ENCODE measurements at places on chromosomes 4 and X.

- no peak for DNase-seq
Observed at GRCh38 chrX:110796407-110796697, 735 bp upstream of the CHRDL1 start.

GRCh38 chrX:104122829-104123228 lies 10.5 kb downstream of the ZCCHC18 start:
- no peak for DNase-seq

GRCh38 chr4:152171556-152171955 lies 364.3 kb downstream of the FBXW7 start:
- DNase-seq = no peak

- no peak for DNase-seq
Observed at GRCh38 chr4:82989575-82990429, 20.8 kb downstream of the LIN54 start.

GRCh38 chr4:149403081-149403480 lies 412.6 kb downstream of the IQCM start:
- no peak for DNase-seq

DNA sequence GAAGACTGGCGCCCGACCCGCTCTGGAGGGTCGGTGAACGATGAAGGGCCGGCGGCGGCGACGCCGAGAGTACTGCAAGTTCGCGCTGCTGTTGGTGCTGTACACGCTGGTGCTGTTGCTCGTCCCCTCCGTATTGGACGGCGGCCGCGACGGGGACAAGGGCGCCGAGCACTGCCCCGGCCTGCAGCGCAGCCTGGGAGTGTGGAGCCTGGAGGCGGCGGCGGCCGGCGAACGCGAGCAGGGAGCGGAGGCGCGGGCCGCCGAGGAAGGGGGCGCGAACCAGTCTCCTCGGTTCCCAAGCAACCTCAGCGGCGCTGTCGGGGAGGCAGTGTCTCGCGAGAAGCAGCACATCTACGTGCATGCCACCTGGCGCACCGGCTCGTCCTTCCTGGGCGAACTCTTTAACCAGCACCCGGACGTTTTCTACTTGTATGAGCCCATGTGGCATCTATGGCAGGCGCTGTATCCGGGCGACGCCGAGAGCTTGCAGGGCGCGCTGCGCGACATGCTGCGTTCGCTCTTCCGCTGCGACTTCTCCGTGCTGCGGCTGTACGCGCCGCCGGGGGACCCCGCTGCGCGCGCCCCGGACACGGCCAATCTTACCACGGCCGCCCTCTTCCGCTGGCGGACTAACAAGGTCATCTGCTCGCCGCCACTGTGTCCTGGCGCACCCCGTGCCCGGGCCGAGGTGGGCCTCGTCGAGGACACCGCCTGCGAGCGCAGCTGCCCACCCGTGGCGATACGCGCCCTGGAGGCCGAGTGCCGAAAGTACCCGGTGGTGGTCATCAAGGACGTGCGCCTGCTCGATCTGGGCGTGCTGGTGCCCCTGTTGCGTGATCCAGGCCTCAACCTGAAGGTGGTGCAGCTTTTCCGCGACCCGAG lies 568 bp downstream of the CHST7 start:
- DNase-seq = peak; percentile 43

- no peak for DNase-seq
Observed at GRCh38 chr4:178080312-178080711, 638.1 kb upstream of the AGA start.

- no peak for DNase-seq
Observed at GRCh38 chr4:78937837-78938236, 1.4 kb downstream of the PAQR3 start.

GRCh38 chrX:74171465-74171864 lies 132.5 kb upstream of the ZCCHC13 start:
- DNase-seq = no peak

- DNase-seq = no peak
Observed at GRCh38 chr4:169079942-169080827, 70.1 kb upstream of the CBR4 start.

GRCh38 chr4:155944516-155944915 lies 9.2 kb downstream of the CTSO start:
- no peak for DNase-seq

- no peak for DNase-seq
Observed at GRCh38 chr4:149645790-149646189, 169.9 kb downstream of the IQCM start.

- DNase-seq = no peak
Observed at GRCh38 chr4:123116412-123116811, 194.0 kb upstream of the NUDT6 start.

GRCh38 chrX:70525733-70526132 lies 81.1 kb downstream of the DLG3 start:
- DNase-seq = no peak

DNA sequence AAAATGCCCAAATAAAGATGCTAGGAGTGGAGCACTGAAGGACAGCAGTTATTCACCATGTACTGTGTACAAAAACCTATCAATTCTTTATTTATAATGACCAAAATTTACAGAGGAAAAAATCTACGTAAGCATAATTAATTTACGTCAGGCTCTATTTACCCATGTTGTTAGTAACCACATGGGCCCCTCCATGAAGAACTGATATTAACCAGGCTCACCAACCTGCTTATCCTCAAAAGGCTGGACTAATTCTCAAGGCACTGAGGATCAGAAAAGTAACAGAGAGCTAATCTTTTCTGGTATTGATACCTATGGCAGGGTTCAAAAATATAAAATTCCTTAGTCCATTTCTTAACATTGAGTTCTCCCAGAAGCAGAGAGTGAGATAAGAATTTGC lies 140.0 kb downstream of the ARHGAP6 start:
- no peak for DNase-seq

DNA sequence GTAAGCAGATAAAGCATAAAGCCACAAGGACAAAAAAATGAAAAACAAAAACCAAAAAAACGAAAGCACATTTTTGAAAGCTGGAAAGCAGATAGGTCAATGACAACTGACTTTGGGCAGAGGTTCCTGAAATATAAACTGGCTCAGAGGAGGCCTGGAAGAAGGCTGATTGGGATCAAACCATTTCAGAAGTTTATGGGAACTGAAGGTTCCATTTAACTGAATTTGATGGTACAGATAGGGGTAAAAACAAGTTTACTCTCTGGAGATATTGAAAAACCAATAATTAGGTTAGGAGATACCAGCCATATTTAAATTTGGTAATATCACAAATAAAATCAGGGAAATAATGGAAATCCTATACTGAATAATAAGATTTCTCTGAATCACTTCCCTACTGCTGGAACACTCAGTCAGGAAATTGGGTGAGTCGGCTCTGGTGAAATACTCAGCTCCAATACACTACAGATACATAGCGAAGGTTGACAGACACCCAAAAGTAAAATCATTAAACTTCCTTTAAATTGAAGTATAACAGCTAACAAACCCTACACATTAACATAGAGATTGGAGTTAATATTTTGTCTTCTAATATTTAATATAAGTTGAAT lies 1584.3 kb downstream of the STIM2 start:
- no peak for DNase-seq

DNA sequence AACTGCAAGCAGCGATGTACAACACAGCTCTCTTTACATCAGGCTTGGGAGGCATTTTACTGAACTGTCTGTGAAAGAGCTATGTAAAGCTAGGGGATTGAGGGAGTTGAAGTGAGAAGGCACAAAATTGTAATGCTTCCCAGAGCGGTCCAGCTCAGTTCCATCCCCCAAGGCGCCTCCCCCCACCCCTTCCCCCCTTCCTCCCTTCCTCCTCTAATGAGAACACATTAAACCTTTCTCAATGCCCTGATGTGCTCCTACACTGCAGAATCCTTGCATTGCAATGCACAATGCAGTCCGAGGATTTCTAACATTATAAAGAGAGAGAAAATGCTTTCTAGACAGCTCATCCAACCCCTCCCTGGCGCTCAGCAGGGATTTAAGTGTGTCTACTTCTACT lies 73.9 kb downstream of the CXXC4 start:
- DNase-seq = no peak

GRCh38 chr4:170089274-170089667 lies 485 bp downstream of the AADAT start:
- DNase-seq = no peak

GRCh38 chr4:74166135-74166534 lies 8.2 kb downstream of the MTHFD2L start:
- DNase-seq = no peak

GRCh38 chrX:39112143-39112542 lies 310.9 kb downstream of the MID1IP1 start:
- DNase-seq = no peak

- no peak for DNase-seq
Observed at GRCh38 chr4:86630629-86631028, 36.5 kb downstream of the PTPN13 start.

DNA sequence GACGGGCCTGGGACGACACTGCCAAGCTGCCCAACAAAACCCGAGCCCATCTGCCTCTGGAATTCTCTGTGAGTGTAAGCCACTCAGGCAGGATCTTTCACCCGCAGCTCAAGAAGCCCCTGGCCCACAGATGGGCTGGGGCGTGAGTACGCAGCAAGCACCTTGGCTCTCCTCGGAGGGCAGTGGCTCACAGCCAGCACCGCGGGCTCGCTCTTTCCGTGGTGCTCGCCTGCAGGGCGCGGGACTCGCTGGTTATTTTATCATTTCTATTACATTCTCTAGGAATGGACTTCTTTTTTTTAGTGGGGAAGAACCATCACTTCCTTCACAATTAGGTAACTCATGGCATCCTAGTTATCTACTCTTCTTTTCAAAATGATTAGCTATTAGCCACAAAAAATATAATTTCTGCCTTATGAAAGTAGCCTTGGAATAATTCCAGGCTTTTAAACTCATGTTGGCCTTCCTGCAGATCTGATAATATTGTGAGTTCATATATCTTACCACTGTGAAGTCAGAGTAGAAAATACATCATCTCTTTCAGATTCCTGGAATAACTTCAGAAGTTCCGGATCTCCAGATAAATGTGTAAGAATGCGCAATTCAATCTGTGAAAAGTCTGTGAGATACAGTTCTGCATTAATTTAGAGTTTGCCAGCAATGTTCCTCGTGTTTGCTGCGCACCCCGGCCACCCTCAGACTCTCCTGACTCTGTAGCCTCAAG lies 68.6 kb downstream of the NAT8L start:
- DNase-seq = no peak

- no peak for DNase-seq
Observed at GRCh38 chrX:57172544-57172943, 35.3 kb upstream of the SPIN2A start.

DNA sequence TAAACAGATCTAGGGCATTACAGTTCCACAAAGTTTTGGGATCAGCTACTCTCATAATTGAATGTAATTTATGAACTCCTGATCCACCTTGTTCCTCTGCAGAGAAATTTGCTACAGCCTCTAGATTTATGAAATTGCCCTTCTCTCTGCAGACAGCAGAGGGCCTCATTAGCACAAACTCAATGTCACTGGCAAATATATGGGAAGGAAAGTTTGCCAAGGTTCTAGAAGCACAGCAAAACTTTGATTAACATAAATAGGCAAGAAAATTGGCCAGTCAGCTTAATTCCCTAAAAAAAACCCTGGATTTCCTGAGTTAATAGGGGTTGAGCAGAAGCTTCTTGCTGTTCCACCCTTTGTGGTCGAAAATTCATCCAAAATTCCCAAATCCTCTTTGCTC lies 31.5 kb downstream of the PRPS1 start:
- no peak for DNase-seq

GRCh38 chr4:25160714-25161592 lies 704 bp upstream of the SEPSECS start:
- no peak for DNase-seq

- no peak for DNase-seq
Observed at GRCh38 chr4:99061048-99061700, 27.4 kb downstream of the ADH5 start.

GRCh38 chr4:68717999-68718398 lies 47.5 kb upstream of the UGT2B15 start:
- no peak for DNase-seq

GRCh38 chr4:147736458-147736857 lies 4.6 kb downstream of the ARHGAP10 start:
- DNase-seq = no peak

- DNase-seq = no peak
Observed at GRCh38 chr4:76538296-76538695, 103.3 kb downstream of the SHROOM3 start.

GRCh38 chrX:15217161-15217560 lies 52.7 kb downstream of the ASB9 start:
- DNase-seq = no peak

GRCh38 chr4:87321888-87322287 lies 794 bp downstream of the HSD17B13 start:
- no peak for DNase-seq

DNA sequence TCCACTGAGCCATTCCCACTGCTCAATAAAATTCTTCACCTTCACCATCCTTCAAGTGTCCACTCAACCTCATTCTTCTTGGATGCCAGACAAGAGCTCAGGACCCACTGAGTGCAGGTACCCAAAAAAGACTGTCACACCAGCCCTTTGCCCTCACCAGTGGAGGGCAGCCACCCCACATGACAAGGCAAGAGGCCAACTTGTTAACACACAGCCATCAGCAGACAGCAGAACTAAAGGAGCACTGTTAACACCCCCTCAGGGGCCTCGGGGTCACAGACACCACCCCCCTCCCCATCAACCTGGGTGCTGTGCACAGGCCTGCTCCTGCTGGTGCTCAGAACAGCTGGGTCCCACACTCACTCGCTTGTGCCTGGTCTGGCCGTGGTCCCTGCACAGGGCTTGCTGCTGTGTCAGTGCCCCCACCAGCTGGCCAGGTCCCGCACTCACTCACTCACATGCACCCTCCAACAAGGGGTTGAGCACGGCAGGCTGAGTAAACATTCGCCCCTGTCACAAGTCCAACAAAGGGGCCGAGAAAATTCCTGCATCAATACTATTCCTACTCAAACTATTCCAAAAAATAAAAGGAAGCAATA lies 54.1 kb downstream of the ATRX start:
- DNase-seq = no peak

DNA sequence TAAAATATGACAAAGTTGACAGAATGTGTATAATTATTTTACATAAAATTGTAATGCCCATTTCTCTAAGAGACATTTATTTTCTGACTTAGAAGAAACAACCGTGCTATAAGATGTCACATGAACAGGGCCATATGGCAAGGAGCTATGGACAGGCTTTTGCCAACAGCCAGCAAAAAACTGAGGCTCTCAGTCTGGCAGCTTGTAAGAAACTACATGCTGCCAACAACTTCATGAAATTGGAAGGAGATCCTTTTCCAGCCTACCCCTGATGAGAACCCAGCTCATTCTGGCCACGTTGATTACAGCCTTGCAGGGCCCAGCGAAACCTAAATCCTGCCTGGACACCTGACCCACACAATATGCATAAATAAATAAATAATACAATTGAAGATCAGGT lies 250.3 kb upstream of the ARSJ start:
- no peak for DNase-seq

- DNase-seq = no peak
Observed at GRCh38 chr4:89129080-89129640, 17.8 kb downstream of the TIGD2 start.

DNA sequence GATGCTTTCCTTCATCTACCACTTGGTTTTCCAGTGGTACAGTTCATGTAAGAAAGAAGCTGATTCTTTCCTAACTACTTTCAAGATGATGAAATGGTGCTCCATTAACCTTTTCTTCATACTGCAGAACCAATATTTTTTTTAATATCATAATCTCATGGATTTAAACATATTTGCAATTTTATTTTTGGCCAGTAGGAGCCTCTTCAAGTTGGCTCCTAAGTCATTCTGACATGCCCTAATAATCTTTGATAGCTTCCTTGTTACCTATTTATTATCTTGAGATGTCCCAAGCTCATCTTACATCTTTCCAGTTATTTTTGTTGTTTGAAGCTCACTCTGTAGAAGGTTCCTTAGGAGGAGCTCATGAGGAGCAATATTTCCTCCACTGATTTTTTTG lies 170.2 kb downstream of the APBB2 start:
- no peak for DNase-seq

GRCh38 chrX:73817393-73818199 lies 254.6 kb downstream of the CHIC1 start:
- no peak for DNase-seq
